CD4-positive, alpha-beta T cell (primary cell): ENCODE measurements at places on chromosomes 2 and 18.
A peak's percentile ranks its signal among the peaks of the same experiment; 100 is the strongest.

DNA sequence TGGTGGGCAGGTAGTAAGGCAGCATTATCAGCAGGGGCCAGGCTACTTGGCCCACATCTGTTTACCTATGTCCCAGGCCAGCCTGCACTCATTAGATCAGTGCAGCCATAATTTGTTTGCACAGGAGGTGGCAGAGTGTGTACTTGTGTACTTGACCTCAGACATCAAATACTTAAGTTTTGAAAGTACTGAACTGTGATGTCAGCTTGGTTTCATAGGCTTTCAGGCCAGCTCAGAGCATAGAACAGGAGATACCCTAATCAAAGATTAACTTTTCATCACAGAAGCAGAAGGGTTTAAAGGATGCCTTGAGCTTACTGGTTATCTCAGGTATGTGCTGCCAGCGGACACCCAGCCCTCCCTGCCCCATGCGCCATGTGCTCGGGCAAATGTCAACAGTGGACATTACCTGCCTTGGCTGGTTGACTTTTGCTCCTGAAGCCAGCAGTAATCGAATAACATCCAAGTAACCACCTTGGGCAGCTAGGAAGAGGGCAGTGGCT, 33.2 kb downstream of the ANKRD29 start:
- no peak for DNase-seq

DNA sequence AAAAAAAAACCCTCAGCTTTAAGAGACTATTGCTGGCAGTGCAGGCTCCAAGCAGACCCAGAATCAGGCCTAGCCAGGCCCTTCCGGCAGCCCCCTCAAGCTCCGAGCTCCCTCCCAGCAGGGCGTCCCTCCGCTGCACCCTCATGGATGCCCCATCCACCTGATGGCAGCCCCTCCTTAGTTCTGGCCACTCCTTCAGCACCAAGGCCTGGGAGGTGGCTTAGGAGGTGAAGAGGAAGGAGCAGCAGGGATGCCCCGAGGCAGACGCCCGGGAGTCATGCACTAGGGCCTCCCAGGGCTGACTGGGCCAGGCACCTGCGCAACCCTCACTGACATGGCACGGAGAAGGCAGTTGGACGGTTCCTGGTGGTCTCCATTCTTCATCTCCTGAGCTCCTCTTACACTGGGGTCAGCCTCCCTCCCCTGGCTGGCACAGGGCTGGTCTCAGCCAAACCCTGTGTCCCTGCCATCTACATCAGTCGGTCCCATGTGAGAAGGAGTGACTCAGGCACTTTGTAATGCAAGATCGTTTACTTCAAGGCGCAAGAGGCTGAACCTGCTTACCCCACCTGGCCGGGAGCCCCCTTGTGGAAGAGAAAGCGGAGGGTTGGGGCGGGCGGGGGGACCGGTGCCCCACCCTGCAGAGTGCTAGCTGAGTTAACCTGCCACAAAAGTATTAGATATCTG, 53.5 kb upstream of the ID2 start:
- DNase-seq: no peak

DNA sequence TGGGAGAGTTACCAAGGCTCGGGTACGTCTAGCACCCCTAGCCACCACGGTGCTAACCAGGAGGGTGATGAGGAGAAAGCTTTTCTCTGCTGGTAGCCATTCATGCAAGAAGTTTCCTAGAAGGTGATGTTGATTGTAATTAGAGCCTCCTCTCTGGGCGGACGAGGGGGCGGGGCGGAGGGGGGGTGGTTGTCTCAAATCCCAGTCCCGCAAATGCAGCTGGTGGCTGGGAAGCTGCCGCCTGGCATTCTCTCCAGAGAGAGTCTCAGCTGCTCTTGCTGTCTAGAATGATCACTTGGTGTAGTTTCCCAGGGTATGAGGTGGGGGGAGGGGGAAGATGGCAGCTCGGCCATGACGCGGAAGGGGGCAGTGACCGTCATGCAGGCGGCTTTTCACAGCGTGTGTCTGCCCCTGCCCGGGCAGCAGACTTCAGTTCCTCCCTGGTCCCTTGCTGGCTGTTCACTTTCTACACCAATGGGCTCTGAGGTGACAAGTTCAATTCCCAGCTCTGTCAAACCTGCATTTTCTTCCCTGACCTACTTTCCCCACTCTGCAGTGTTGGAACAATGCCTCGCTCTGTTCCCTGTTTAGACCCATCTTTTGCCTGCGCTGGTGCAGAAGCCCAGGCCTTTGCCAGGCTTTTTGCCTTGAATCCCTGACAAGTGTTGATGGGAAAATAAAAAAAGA, 61.5 kb upstream of the KLF7 start:
- DNase-seq: no peak

DNA sequence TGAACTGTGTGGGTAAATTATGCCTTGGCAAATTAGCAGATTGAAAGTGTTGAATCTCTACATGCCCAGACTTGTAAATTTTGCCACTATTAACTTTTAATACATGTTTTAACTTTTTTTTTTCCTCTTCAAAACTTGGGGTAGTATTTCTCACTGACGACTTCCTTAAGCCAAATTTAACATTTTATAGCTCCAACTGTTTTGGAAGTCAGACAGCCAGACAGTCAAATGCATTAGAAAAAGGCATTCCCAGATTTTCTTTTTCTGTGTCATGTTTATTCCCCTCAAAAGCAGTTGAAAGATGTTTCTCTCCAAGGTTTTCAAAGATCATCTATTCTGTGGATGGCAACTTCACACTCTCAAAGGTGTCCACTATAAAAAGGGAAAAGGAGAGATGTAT, 226.8 kb upstream of the FN1 start:
- DNase-seq: no peak

DNA sequence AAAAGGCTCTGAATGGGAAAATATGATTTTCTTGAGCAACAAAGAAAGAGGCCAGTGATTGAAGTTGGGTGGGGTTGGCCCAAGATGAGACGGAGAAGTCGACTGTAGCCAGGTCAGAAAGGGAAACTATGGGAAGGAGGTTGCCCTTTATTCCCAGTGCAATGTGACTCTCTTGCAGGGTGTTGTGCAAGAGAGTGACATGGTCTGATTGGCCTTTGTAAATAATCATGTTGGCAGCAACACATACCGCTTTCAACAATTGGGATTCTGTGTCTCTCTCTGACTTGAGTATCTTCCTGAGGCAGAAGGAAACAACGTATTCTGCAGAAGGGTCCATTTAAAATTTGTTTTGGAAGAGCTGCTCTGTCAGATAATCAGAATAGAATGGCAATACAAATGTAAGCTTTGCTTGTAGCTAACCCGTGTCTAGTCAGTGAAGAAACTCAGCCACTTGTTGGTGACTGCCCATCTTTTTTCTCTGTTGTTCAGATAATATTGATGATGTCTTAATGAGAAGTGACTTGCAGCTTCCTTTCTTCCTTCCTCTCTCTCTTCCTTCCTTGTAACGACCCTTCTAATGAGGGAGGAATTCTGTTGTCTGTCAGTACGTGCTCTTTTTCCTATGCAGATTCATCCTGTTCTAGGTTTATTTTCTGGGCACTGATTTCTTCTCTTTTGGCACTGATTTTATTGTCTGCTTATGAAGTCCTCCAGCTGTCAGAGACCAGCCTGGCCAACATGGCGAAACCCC, 311.0 kb upstream of the FAM98A start:
- DNase-seq: no peak

GRCh38 chr2:71566372-71566771, 113.0 kb downstream of the DYSF start:
- DNase-seq: no peak

DNA sequence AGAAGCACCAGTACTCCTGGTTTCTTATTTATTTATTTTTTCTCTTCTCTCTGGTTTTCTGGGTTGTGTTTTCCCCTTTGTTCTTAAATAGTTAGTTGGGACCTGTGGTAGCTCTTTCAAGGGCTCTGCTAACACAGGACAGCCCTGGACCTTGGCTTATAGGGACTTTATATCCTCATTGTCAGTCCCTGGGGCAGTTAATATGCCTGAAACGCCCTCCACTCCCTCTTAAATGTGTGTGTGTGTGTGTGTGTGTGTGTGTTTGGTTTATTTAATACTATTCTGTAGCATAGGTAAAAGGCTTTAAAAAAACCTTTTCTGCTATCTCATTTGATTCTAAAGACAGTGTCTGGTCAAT, 54.6 kb downstream of the GATA6 start:
- no peak for DNase-seq

- no peak for DNase-seq
These were observed 3.2 kb upstream of the AQP12B start for GRCh38 chr2:240685771-240686371.

GRCh38 chr2:31524592-31524991, 56.1 kb downstream of the SRD5A2 start:
- no peak for DNase-seq

DNA sequence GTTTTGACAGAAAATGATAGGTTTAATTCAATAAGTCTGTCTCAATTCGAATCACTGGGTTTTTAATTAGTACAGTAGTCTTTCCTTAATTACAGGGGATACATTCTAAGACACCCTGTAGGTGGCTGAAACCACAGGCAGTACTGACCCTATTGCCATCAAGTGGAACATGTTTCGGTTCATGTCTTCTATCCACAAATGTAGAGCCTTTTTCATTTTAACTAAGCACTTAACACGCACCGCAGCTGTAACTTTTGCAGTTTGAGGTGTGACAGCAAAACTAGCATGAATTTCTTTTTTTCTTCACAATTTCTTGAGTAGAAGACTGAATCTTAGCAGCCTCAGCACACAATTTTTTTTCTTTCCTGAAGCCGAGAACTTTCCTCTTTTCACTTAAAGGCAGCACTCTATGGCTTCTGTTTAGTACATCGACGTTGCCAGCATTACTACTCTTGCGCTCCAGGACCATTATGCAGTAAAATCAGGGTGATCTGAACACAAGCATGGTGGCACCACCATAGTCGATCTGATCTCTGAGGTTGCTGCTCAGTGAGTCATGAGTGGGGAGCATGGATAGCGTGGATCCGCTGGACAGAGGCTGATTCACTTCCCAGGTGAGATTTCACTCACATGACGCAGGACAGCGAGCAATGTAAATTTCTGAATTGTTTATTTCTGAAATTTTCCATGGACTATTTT, 805.1 kb downstream of the RNF144A start:
- DNase-seq: no peak

- DNase-seq: no peak
These were observed 292.3 kb upstream of the FANCL start for GRCh38 chr2:58533376-58533775.

DNA sequence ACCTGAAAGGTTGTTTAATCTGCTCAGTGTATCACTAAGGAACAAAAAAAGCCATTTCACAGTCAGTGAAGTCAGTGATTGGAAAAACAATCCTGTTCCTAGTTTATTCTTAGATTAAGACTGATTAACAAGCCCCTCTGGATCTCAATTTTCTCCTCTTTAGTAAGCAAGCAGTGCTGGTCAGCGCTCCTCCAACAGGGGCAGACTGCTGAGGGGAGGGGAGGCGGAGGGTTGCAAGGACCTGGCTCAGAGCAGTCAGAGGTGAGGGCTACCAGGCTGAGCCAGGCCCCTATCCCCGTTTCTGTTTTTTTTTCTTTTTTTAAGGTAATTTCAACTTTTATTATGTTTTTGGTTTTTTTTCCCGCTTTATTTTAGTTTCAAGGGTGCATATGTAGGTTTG, 24.7 kb upstream of the KCNS3 start:
- DNase-seq: no peak

GRCh38 chr2:71923887-71924533, 223.7 kb downstream of the CYP26B1 start:
- DNase-seq: peak; percentile 45
